ENCODE measurements at places on chromosomes 12 and 14.

DNA sequence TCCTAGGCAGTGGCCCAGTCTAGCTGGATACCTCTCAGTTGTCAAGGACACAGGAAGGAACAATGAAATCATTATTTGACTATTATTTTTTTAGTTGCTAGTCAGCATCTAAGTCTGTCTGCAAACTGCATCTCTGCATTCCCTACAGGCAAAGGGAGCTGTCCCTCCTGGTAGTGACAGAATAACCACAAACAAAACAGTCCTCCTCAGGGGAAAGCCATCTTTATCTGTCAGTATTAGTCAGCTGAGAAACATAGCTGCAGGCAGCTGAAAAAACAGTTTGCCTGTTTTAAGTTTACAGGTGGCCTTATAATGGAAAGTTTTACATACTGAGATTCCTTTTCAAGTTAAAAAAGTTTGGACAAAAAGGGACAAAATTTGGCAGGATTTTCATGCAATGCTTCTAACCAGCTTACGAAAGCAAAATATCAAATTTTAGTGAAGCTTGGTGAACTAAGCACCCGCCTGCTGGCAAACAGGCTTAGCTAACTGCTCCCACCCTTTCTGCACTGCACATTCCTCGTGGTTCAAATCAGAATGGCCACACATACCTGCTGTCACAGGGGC is 29.5 kb downstream of the SLC25A21 start:
- no peak for DNase-seq

DNA sequence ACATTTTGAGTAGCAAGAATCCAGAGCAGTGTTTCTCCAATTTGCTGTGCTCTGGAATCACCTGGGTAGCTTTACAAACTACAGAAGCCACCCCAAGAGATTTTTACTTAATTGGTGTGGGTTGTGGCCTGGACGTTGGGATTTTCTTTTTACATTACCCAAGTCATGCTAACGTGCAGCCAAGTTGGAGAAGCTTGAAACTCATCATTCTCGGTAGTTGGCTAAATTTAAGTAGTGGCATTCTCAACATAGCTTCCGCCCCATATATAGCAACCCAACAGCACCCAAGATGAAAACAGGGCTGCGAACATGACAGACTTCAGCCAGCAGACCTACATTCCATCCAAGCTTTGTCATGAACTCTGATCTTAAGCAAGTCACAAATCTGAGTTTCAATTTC is 25.0 kb downstream of the DAD1 start:
- DNase-seq = no peak

GRCh38 chr12:4899364-4899763 is 10.3 kb upstream of the KCNA1 start:
- DNase-seq = no peak

DNA sequence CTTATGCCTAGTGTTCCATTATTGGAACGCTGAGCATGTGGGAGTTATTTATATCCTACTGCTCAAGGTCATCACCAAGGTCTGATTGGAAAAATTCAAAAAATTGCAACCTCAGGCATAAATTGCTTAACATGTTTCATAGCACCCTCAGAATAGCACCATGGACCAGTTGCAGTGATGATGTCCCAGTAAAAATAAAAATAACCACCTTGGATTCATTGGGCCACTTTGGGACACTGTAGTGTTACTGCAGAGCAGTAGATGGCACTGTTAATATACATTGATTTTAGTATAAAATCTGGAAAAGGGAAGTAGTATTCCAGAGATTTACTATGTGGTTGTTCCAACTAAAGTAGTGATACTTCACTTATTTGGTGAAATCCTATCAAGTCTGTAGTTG is 31.0 kb upstream of the PTCSC3 start:
- no peak for DNase-seq

- no peak for DNase-seq
Observed at GRCh38 chr12:122096014-122096413, 17.5 kb downstream of the MLXIP start.

- peak; percentile 61 for DNase-seq
Observed at GRCh38 chr14:35337269-35338255, 45.4 kb downstream of the PSMA6 start.

GRCh38 chr12:76085520-76085868 is 1.0 kb upstream of the NAP1L1 start:
- DNase-seq = peak; percentile 30

- DNase-seq = peak; percentile 57
Observed at GRCh38 chr12:51307655-51308593, 16.1 kb downstream of the BIN2 start.

- no peak for DNase-seq
Observed at GRCh38 chr12:61916831-61917230, 343.4 kb upstream of the USP15 start.

DNA sequence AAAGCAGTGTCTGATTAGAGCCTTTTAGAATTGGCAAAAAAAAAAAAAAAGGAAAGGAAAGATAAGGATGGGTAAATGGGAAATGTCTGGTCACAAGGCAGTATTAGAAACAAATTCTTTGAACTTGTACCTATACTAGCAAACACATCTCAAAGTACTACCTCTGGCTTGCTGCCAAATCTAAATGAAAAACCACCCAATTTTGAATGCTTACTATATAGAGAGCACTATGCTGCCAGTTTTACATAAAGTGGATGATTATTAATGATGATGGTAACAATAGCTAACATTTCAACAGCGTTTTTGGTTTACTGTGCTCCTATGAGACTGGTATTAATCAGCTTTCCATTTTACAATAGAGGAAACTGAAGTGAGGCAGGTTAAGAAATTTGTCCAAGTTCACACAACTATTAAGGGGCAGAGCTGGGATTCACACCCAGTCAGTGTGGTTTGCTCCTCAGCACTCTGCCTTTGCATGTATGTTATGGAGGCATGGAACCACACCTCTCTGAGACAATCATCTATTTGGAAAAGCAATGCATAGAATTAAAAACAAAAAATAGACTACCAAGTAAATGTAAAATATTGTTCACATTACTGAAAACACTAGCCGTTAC is 34.2 kb downstream of the ATP2B1 start:
- DNase-seq = no peak

GRCh38 chr14:22200977-22201605 is 387.9 kb downstream of the DAD1 start:
- DNase-seq = peak; percentile 42

DNA sequence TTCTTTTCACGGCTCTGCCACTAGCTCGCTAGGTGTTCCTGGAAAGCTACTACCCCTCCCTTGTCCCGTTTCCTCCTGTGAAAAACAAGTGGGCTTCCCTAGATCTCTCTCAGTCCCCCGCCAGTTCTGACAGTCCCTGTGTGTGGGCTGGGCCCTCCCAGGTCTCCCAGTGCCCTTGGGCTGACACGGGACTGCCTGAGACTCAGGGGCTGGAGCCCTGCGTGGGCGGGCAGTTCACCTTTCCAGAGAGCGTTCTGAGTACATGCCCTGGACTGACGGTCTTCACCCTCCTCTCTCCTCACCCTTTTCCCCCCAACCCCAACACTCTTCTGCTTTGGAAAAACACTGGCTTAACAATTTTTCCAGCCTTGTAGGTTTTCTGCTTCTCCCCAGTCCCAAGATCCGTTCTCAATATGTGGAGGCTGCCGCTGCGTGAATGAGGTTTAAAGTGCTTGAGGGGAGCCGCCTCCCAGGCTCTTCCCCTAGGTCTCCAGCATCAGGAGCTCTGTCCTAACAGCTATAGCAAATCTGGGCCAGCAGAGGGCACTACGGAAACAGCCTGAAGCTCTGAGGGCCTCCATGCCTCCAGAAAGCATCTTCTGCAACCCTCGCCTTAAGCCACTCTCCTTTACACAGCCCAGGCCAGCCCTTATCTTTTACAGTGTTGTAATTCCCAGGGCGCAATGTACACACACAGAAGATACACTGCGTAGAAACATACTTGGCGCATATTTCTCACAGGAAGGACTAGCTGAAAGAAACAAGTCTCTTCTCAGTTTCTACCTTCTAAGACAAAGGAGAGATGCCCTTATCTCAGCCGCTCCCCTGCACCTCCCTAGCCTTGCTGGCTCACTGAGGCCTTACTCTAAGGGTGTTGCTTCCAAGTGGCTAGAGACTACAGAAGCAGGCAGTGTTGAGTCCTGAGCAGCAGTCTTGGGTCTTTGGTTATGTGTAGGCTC is 10.4 kb upstream of the DCD start:
- peak; percentile 72 for DNase-seq

DNA sequence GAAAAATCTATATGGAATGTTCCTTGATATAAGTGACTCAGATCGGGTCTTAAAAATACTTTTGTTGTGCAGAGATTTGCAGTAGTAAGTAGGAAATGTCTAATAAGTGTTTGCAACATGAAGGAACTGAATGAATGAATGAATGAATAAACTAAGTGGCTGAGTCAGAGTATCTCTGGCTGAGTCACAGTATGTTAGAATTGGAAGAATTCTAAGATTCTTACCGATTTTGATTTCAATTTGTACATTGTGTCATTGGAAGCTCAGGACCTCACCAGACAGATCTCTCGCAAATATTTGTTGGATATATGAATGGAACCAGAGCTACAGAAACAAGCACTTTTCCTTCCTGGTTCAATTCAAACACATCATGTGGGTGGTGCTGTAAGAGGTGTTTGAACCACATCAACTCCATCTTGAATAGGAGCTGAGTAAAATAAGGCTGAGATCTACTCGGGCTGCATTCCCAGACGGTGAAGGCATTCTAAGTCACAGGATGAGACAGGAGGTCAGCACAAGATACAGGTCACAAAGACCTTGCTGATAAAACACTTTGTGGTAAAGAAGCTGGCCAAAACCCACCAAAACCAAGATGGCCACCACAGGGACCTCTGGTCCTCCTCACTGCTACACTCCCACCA is 123.9 kb upstream of the FOXN3 start:
- DNase-seq = no peak

DNA sequence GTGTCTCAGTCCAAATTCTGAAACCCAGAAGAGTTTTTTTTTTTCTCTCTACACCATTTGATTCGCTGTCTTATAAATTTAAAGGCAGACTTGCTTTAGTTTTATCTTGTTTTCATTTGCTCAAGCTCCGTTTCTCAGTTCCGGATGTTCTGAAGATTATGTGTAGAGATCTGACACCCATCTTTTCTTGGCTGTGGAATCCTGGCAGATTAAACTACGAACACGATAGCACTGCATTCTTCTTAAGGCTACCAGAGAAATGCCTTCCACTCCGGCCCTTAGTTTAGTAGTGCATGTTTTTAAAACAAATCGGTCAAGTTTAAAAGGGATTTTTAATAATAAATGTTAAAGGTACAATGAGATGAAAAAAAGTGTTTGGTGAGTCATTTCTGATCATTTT is 106.4 kb downstream of the LMO3 start:
- DNase-seq = no peak

DNA sequence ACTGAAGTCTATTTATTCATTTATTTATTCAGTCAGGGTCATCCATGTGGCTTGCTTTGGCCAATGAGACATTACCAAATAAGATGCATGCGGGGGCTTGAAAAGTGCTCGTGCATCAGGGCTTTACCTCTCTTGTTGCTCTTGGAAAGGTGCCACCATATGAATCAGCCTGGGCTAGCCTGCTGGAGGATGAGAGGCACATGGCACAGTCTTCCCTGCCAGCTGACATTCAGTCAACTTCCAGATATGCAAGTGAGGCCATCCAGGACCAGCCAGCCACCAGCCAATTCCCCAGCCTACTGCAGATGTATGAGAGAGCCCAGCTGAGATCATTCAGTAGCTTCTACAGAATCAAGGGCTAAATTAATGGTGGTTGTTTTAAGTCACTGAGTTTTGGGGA is 105.2 kb upstream of the RPH3A start:
- no peak for DNase-seq

DNA sequence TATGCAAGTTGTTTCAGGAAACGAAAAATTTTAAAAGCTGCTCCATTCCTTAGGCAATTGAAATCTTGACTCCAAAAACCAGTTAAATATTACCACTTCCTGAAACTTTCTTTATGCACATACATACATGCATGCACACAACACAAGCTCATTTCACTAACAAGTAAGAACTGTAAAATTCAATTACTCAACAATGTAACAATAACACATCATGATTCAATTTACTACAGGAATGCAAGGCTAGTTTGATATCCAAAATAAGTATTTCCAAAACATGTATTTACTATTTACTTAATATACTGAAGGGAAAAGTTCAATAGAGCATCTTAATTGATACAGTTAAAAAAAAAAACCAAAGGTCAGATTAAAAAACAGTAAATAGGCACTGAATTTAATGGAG is 19.6 kb downstream of the NAP1L1 start:
- no peak for DNase-seq

DNA sequence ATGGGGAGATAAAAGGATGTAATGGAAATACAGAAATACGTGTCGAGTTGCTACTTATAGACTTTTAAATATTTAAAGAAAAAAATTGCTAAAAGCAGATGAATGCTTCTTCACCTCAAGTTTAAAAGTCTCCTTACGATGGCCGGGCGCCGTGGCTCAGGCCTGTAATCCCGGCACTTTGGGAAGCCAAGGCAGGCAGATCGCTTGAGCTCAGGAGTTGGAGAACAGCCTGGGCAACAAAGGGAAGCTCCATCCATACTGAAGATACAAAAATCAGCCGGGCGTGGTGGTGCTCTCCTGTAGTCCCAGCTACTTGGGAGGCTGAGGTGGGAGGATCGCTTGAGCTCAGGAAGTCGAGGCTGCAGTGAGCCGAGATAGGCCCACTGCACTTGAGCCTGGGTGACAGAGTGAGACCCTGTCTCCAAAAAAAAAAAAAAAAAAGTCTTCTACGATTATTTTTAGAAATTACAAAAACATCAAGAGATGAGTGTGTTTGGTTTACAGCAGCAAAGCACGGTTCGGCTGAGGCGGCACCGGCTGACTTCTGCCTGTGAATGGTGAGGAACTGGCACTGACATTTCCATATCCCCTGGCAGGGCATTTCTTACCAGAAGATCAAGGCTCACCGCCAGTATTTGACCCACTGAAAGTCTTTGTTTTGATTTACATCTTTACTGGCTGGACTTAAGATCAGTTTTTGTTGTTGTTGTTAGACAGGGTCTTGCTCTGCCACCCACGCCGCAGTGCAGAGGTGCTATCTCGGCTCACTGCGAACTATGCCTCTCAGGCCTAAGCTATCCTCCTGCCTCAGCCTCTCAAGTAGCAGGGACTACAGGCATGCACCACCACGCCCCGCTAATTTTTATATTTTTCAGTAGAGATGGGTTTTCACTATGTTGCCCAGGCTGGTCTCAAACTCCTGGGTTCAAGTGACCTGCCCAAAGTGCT is 3.9 kb upstream of the MTA1 start:
- no peak for DNase-seq

DNA sequence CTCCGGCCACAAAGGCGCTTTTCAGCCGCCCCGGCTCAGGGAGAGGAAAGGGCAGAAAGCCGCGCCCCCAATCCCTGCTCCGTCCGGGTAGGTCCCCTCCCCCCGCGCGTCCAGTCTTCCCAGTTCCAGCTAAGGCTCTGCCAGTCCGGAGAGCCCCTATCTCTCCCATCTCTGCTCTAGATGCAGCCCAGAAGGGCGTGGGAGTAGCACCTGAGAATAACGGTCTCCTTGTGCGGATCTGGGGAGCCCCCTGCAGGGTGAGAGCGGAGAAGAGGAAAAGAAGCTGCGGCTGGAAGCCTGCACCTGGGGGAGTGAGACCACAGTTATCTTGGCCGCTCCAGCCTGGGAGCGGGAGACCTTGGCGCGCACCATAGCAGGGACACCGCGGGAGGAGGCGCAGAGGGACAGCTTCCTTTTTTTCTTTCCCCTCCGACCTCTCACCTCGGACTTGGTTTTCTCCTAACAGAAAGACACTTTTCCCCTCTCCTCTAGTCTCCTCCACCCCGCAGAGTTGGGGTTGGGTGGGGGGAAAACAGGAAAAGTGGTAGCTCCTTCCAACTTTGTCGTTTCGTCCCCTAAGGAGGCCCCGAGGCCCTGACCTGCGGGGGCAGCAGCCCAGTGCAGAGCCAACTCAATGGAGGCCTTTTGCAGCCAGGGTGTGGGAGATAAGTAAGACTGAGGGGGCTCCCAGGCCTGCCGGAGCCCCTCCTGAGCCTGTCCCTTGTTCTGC is 2.4 kb downstream of the DHH start:
- DNase-seq = peak; percentile 37

All from large intestine (tissue), 12 donors.